ENCODE measurements at places on chromosomes 16 and 17.

GRCh38 chr17:60332574-60332973 is 59.4 kb downstream of the USP32 start:
- DNase-seq, result no peak

DNA sequence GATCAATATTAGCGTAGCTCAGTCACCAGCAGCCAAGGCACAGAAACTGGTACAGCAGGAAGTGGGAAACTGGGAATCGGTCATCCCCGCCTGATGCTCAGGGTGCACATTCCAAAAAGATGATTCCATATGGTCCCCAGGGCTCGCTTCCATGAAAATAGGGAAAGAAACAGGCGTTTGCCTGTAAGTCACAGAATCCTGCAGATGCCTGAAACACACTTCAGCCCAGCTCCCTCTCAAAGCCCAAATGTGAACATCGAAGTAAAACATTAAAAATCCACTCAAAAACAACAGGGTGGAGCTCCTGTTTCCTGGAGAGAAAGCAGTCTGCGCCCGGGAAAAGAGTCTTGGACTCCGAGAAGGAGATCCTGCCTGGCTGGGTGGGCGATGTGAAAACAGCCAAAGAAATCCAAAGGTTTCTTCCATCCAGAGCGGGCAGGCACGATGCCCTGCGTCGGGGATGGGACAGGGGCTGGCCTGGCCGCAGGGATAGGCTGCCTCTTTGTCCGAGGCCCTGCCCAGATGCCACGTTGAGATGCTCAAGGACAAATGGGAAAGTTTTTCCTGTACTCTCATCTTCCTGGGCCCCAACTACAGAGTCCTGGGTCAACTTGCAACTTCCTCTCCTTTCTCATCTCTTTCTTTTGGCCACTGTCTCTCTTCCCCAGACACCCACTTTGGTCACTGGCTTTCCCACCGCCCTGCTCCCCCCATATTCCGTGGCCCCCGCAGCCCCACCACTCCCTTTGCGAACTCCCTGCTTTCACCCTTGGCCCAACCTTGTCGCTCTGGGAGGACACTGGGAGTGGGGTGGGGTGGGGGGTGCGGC is 743 bp downstream of the WIPI1 start:
- no peak for DNase-seq

- DNase-seq, result peak; percentile 63
These were observed 294.1 kb downstream of the BCAS3 start for GRCh38 chr17:60971515-60972369.

DNA sequence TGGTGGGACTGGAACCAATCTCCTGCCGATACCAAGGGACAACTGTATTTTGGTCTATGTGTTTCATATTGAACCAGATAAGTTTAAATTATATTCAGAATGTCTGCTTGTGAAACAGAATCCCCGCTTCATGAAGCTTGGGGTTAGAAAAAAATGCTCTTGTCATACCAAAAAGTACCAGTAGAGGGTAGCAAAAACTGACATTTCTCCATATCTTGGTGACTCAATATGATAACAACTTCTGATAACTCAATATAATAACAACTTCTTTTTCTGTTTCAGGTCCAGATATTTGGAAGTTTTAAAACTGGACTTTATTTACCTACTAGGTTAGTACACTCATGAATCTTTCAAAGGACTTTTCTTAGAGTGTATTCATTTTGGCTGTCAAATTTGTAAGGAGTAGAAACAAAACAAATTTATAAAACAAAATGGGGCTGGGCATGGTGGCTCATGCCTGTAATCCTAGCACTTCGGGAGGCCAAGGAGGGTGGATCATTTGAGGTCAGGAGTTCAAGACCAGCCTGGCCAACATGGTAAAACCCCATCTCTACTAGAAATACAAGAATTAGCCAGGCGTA is 52.3 kb upstream of the ADCY7 start:
- peak; percentile 44 for DNase-seq

DNA sequence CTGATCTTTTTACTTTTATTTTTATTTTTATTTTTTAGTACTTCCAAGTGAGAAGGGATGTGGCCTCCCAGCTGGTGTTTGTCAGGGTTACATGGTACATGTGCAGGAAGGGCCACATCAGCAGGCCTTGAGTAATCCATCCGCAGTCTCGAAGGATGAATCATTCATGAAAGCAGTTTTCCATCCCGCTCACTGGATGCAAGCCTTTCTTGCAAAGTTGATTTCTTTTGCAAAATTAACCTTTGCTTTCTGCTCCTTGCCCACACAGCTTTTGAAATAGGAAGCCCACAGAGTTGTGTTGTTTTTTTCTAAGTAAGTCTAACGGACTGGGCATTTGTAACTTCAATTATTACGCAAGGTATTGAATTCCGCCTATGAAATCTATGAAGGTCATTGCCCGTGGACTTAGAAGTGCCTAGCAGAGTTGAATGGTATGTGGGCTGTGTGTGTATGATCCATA is 157.4 kb downstream of the PRKCA start:
- DNase-seq, result no peak

GRCh38 chr17:75751676-75752404 is 13.2 kb downstream of the GALK1 start:
- no peak for DNase-seq

GRCh38 chr17:1474402-1475189 is 17.9 kb downstream of the MYO1C start:
- no peak for DNase-seq

DNA sequence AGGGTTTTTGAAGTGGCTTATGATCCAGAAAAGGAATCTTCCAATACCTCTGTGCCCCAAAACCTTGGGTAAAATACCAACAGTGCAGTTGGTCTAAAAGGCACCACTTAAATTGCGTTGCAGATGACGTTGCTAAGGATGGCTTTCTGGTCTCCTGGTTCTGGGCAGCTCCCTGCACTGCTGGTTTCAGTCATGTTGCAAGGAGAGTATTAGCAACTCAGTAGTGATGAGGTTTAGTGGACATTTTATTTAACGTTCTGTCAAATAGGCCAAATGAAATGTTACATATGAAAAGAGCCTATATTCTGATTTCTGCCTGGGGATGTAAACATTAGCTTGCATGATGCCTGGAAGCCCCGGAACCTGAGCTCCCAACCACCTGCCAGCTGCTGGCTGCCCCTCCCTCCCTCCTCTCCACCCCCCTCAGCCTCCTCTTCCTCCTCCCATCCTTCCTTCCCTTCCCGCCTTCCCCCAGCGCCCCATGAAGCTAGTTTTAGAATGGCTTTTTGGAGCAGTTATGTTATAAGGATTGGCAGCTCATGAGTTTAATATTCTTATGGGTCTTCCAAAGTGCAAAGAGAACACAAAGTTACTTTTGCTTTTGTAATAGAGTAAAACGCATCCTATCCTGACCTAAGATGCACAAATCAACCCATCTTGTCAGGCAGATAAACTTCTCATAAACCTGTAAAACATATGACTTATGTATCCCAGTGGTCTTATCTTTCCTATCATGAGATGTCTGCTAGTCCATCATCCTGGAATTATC is 20.7 kb downstream of the CD7 start:
- DNase-seq, result peak; percentile 44

DNA sequence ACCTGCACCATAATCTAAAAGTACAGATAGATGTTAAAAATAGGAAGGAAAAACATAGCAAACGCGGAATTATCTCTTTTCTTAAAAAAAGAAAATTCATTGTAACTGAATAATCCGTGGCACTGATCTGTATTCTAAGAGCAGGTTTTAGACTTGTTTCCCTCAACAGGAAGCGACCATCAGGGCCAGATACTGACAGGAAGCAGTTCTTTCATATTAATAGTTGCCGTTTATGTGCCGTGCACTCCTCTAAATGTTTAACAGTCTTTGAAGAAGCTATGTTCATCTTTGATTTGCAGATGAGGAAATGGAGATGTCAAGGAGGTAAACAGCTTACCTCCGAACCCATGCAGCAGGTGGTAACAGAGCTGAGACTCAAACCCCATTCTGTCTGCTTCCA is 23.6 kb downstream of the DYNLRB2 start:
- DNase-seq, result no peak

DNA sequence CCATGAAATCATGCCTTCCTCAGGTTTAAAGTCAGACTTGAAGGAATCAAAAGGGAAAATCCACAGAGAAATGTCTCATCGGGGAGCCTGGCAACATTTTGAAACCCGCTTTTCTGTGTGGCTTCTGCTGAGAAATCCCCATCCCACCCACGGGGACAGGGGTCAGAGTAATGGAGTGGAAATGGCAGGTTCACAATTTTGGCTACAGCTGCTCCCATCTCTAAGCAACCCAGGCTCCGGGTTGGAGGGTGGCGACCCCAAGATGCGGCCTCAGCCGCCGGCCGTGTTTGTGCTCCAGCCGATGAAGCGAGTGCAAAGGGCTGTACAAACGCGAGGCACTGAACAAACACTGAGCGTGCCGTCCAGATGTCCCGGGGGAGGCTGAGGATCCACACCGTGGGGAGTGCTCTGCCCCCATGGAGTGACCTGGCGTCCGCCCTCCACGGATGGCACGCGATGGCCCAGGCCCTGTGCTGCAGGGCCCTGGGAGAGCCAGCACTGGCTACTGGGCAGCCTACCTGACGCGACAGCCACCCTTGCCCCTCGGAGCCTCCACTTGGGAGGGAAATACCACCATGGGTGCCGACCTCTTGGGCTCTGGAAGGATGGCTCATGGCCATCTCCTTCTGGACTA is 22.2 kb downstream of the SLC43A2 start:
- DNase-seq, result no peak

- no peak for DNase-seq
These were observed 16.2 kb downstream of the MLYCD start for GRCh38 chr16:83915081-83915480.

- DNase-seq, result no peak
These were observed 17.3 kb downstream of the FA2H start for GRCh38 chr16:74757349-74757748.

DNA sequence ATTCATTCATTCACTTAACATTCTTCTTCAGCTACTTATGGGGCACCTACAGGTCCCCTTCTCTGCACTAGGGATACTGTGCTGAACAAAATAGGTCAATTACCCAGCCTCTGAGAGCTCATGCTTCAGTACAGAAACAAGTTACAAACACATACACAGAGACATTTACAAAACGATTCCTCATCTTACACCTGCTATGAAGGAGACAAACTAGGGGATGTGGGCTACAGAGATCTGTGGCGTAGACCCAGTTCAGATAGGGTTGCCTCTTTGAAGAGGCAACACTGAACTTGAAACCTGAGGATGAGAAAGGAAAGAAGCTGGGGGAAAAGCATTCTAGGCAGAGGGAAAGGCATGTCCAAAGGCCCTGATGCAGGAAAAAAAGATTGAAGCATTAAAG is 5.2 kb downstream of the IL21R start:
- DNase-seq, result no peak

- DNase-seq, result peak; percentile 45
These were observed 8.0 kb downstream of the THRA start for GRCh38 chr17:40070709-40071312.

GRCh38 chr17:8948462-8948861 is 17.0 kb downstream of the PIK3R5 start:
- no peak for DNase-seq

DNA sequence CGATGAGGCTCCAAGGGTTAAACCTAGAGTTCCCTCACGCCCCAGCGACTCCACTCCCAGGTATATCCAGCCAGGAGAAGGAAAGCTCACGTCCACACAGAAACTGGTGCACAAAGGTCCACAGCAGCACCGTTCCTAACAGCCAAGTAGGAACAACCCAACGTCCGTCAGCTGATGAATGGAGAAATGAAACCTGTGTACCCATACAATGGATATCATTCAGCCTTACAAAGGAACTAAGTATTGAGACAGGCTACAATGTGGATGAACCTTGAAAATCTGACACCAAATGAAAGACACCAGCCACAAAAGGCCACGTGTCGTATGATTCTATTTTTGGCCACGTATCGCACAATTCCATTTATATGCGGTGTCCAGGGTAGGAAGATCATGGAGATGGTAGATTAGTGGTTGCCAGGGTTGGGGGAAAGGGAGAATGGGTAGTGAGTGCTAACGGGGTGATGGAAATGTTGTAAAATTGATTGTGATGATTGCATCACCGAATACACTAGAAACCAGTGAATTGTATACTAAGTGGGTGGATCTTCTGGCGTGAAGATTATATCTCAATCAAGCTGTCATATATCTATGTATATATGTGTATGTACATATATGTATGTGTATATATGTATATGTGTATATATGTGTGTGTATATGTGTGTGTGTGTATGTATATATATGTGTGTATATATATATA is 30.1 kb downstream of the NLRC3 start:
- DNase-seq, result no peak

GRCh38 chr17:6070430-6070912 is 292 bp downstream of the WSCD1 start:
- DNase-seq, result peak; percentile 23

DNA sequence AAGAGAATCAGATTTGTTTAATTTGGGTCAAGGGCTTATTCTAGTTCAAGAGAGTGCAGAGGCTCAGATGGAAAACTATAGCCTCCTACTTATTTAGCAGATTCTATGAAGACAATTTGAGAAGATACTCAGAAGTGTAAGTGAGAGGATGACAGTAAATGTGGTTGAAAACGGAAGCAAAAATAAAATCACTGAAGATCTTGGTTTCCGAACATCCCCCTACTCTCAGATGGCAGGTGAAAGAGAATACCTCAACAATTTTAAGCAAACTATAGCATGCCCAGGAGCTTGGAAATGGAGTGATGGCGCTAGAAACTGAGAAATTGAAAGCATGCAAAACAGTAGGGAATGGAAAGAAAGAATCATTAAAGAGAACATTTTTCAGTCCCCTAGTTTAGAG is 705.5 kb upstream of the CDH8 start:
- no peak for DNase-seq

DNA sequence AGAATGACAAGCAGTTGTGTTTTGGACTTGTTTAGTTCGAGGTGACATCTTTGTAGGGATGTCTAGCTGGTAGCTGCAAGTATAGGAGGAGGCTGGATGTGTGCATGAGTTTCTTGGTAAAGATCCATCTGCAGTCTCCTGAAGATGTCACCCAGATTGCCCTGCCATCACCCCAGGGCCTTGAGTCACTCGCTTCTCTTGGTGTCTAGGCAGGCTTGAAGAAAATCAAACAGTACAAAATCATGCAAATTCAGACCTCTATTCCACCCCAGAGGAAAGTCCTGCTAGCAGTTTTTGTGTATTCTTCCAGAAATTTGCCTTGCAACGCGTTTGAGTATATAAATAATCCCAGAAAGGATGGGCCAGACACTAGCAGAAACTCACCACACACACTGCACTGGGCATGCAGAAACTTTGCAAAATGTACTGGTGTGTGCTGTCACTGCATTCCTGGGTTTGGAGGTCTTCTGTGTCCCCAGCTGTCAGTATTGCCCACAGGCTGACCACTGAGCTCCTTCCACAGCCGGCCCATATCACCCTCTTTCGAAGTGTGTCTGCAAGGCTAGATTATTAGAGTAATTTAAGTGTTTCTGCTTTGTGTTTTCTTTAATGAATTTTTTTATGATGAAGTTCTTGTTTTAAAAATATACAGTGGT is 51.5 kb downstream of the TENT4B start:
- no peak for DNase-seq

DNA sequence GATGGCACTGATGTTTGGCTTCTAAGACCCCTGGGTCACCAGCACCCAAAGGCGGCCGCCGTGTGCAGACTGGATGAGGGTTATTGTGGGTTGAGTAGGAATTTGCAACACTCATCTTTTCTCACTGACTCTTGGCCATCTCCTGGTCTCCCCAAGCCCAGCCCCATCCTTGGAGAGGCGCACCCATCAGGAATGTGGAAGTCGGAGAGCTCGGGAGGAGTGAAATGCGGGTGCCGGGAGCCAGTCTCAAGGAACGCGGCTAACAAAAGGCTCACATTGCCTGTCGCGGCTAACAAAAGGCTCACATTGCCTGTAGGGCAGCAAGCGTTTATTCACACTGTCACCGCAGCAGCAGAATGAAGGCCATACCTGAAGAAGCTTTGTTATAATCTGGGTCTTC is 248.6 kb downstream of the FOXL1 start:
- no peak for DNase-seq

Measured in NCI-H2171 treated with DMSO at 0.1 percent for 48 hours (cell line).